ENCODE measurements at places on chromosomes 1 and 21.

DNA sequence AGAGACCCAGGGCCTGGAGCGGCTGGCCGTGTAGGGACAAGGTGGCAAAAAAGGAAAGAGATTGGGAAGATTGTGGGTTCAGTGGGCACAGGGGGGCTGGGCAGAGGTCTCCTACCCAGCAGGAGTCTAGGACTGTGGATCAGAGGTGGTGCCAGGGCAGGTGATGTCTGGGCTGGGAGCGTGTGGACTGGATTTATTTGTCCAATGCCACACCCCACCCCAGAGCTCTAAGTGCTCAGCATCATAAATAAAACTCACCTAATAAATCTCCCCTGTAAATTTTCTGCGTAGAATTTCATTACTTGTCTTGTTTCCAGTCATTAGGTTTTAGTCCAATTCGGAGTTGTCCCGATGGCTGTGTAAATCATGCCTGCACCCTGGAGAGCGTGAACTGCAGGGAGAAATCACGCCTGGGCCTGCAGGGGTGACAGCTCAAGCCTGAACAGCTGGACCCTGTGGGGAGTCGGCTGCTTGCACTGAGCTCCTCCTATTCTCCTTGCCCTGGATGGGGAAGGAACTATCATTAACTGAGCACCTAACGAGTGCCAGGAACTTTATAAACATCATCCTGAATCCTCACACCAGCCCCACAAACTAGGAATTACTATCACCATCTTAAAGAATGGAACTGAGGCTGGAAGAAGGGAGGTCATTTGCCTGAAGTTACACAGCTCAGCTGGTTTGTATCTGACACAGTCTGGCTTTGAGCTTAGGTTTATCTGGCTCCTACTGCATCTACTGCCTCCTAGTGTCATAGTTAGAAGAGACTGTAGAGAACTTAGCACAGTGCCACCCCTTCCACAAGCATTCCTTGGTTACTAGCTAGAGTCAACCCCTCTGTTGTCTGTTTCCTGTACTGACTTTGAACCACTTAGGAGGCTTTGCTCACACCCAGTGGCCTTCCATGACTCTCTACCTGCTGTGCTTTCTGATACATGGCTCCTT is 25.0 kb upstream of the POU3F1 start:
- peak; percentile 54 for DNase-seq

- peak; percentile 80 for DNase-seq
Measured at GRCh38 chr1:61043010-61043820, 39.1 kb upstream of the NFIA start.

GRCh38 chr1:58398714-58399113 is 147.8 kb downstream of the OMA1 start:
- DNase-seq = no peak

DNA sequence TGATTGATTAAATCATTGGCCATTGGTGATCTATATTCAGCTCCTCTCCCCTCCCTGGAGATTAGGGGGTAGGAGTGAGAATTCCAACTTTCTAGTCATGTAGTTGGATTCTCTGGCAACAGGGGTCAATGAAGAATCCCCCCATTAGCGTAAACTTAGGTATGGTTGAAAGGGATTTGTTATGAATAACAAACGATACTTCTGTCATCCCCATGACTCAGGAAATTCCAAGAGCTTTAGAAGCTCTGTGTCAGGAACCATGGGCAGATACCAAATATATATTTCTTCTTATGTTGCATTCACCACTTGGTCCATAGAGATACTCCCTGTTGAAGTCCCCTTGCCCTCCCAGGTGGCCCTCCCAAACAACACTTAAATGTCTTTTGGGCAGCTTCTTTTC is 124.5 kb downstream of the DNM3 start:
- DNase-seq = no peak

DNA sequence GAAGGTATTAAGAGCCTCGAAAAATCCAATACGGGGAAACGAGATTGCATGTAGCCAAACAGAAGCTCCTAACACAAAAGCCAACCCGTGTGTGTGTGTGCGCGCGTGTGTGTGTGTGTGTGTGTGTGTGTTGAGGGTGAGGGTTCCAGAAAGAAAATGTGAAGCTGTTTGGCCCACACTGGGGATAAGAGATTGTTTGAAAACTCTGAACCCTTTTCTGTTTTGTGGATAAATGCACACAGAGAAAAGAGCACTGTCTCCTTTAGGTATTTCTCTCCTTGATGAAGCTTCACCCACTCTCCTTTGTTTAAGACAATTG is 1.9 kb downstream of the WLS start:
- no peak for DNase-seq

GRCh38 chr1:184270556-184270955 is 116.3 kb upstream of the C1orf21 start:
- no peak for DNase-seq

DNA sequence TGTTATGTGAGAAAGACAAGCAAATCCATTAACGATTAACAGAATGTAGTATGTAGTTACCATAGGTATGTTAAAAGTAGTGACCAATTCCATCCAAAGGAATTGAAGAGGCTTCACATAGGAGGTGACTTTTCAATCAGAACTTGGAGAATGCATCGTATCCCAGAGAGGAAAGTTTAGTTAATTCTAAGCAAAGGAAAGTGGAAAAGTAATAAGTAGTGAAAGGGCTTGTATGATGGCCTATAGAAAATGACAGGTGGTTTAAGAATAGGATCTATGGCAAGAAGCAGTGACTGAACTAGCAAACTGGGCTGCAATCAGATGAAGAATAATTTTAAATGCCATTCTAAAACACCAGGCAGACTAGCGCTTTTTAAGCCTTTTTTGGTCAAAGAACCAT is 16.6 kb downstream of the SCMH1 start:
- DNase-seq = no peak

DNA sequence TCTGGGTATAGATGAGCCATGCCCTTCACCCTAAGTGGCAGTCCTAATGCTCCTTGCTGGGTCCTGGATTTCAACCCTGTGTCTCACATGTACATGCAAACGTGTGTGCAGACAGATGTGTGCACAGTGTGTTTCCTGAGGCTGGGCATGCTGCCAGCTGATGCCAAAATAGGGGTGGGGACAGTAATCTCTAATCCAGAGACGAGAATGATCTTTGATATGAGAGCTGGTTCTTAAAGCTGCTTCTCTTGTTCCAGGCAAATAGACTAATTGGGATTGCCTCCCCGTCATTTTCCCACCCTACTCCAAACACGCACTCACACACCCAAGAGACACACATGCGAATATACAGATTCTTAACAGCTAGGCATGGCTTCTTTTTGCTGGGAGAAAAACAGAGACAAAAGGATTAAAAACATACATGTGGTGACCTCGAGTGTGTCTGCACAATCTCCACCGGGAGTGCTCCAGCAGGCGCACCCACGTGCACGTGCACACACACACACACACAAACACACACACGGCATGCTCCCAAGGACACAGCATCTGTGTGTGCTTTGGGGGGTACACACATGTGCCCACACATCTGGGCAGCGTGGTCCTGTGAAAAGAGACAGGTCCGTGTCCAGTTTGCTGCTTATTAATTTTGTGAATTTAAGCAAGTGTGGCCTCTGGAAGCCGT is 102.1 kb upstream of the ZBTB40 start:
- DNase-seq = no peak

- no peak for DNase-seq
Measured at GRCh38 chr1:110038271-110038670, 3.8 kb downstream of the STRIP1 start.

DNA sequence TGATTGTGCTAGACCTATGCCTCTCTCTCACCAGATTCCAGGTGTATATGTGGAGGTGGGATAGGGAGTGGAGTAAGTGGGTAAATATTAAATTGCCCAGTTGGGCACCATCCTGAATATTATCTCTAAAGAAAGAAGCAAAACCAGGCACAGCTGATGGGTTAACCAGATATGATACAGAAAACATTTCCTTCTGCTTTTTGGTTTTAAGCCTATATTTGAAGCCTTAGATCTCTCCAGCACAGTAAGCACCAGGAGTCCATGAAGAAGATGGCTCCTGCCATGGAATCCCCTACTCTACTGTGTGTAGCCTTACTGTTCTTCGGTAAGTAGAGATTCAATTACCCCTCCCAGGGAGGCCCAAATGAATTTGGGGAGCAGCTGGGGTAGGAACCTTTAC is at the start of gene FCER1A:
Gene FCER1A, plus strand, starts transcription at position 242 of the 400 bp plus-strand sequence. Its CDS starts 29 bp downstream, at position 271.
- no peak for DNase-seq

- no peak for DNase-seq
Measured at GRCh38 chr21:21295303-21295702, 297.1 kb downstream of the NCAM2 start.

GRCh38 chr1:116179419-116179818 is 68.2 kb downstream of the MAB21L3 start:
- DNase-seq = no peak

DNA sequence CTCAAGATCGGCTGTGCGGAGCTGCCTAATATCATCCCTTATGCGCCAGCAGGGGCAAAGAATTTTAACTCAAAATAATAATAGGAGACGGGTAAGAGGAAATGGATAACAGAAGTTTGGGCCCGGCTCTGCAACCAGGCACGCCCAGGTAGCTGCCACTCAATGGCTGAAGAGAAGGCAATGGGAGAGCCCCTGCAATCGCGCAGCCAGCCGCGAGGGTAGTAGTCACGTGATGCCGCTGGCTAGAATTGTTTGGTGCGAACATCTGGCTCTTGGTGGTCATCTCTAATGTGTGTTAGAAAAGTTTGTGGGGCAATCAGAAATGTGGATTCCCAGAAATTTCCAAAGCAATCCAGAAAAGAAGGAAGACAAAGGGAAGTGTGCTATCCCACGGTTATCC is 12.3 kb downstream of the BARHL2 start:
- DNase-seq = no peak

- DNase-seq = no peak
Measured at GRCh38 chr1:75641325-75641724, 30.4 kb upstream of the SLC44A5 start.

GRCh38 chr1:206116191-206116872 is 856 bp downstream of the AVPR1B start:
- DNase-seq = no peak

DNA sequence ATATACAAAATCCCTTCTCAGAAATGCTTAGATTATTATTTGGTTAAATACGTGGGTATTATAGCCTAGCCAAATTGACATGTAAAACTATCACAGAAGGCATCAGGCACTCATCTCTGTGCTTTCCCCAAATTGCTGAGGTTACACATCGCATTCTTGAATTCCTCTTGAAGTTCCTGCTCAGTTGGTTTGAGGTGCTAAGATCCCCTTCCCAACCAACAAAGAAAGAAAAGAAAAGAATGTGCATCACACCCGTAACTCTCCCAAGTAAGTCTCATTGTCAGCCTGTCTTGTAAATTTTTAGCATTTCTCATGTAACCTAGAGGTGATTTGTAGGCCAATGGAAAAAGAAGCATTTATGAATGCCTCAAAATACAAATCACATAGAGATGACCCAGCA is 539.2 kb upstream of the PRMT6 start:
- no peak for DNase-seq

GRCh38 chr1:9850442-9851162 is 26.8 kb upstream of the CLSTN1 start:
- no peak for DNase-seq

- no peak for DNase-seq
Measured at GRCh38 chr1:216310776-216311175, 112.5 kb downstream of the USH2A start.

- DNase-seq = no peak
Measured at GRCh38 chr1:108715932-108716331, 3.2 kb downstream of the FNDC7 start.

DNA sequence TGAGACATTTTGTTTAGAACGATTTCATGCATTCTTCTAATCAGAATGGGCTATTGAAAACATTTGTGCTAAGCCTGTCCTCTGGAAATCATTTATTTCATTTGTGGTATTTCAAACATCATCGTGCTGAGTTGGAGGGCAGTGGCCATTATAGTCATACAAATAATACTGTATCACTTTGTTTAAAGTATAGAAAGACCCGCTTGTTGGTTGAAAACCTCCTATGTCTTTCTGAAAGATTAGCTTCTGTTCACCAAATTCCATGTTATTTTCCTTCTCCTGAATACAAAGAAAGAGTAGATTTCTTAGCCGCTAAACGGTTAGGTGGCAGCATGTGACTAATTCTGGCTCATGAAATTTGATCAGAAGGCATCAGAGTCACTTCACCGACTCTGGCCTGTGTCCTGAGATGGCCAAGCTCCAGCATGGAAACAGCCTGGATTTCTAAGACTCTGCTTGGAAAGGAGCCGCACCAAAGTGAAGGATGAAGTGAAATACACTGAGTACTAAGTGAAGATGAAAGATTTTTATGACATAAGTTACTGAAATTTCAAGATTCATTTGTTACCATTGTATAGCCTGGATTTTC is 355.1 kb downstream of the USP25 start:
- DNase-seq = no peak

DNA sequence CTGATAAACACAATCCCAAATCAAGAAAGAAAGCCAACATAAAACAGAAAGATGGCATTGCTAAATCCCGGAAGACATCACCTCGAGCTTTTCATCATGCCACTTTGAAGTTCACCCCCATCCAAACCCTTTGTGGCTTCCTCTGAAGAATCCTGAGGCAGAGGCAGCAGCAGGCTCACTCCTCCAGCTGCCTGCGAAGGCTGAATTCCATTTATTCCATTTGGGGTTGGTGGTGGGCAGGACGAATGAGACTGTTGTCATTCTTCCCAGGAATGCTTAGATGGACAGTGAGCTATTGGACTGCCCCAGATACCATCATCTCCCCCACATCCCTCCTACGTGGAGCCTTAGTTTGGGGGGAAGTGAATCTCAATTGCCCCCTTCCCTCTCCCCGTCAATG is 437.5 kb downstream of the SMYD3 start:
- DNase-seq = no peak

DNA sequence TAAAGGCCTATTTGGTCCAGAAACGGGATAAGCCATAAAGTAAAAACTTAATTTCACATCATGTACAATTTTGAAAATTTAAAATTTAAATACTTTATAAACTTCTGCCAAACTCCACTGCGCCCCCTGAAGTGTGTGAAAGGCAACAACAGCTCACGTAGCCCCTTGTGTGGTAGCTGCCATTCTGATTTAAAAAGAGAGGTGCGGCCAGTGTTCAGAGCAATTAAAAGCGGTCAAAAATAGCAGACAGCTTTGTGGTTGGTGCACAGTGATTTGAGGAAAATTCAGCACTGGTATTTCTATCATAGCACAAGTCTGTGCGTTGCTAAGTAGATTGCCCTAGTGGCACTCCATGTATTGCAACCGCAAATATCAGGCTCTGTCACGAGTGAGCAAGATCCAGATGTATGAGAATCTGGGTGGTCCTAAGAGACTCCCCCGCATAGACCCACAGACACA is 122.5 kb downstream of the ATG4C start:
- no peak for DNase-seq

DNA sequence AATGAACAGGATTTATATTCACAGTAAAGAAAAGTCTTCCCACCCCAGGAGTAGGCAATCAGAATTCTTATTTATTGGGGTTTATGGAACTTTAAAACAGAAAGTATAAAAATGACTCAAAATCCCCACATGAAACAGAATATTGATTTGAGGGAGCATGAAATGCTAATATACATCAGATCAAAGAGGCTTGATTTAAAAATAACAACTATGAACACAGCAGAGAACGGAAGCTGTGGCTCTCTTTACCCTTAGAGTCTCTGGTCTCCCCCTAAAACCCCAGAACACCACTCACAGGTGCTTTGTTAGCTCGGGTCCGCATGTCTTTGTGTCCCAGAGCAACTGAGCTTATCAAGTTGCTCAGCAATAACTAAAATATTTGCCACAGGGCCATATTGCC is 31.2 kb upstream of the FASLG start:
- no peak for DNase-seq

- DNase-seq = no peak
Measured at GRCh38 chr1:162943622-162944021, 82.6 kb upstream of the CCDC190 start.

All from 8988T (cell line).